ENCODE measurements at places on chromosomes 6 and 20.

DNA sequence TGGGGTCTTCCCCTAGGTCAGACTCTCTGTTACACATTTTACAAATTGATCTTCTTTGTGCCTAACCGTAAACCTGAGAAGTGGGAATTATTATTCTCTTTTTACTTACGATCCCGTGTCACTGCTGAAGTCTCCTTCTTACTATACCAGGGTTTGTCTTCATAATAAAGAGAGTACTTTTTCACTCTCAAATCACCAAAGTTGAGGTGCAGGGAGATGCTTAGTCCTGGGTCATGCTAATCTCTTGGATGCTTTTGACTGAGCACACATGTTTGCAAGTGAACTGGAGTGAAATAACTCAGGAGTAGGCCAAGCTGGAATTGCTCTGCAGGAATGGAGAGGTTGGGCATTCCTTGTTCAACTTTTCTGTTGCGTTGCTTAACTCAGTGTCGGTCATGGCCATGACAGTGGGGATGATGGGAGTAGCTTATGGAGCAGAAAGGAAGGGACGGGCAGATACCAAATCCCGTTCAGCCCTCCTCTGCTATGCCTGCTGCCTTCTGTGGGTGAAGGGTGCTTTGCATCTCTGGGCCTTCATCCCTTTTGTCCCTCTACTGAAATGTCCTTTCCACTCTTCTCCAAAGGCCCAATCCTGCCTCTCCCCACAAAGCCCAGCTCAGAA is 15.2 kb upstream of the TAGAP start:
- no peak for DNase-seq

- DNase-seq, result no peak
These were observed 9.6 kb upstream of the NELFCD start for GRCh38 chr20:58971429-58971828.

DNA sequence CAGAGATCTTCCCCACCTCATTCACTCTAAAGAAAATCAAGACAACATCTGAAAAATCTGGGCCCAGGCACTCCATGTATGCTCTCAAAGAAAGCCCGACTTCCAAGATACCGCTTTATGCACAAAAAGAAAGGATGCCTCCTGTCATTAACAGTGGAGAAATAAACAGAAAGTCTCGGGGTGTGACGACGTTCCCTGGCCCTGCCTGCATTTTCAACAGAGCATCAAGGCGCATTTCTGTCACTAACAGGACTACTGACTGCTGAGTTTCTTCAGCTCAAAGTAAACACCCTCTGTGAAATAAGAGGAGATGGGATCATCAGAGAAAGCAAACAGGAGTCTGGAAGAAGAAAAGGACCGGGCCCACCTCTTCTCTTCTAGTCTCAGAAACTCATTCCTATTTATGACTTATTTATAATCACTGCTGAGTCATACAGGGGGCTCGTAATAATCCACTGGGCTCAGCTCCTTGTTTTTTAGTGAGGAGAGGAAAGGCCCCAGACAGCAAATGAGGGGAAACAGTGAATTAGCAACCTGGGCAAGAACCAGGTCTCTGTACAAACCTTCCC is 99.7 kb downstream of the ZMYND8 start:
- no peak for DNase-seq

DNA sequence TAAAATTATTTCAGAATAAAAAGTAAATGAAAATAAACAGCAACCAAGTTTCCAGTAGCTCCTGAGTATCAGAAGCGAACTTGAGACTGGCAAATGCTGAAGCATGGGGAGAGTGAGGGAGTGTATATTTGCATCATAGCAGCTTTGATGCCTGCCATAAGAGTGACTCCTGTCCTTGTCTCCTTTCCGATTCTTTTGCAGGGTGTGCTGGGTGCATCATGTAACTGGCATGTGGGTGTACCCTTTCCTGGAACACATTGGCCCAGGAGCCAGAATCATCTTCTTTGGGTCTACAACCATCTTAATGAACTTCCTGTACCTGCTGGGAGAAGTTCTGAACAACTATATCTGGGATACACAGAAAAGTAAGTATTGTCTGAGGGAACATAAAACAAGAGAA is 117.4 kb downstream of the ADAT2 start:
- DNase-seq, result no peak

DNA sequence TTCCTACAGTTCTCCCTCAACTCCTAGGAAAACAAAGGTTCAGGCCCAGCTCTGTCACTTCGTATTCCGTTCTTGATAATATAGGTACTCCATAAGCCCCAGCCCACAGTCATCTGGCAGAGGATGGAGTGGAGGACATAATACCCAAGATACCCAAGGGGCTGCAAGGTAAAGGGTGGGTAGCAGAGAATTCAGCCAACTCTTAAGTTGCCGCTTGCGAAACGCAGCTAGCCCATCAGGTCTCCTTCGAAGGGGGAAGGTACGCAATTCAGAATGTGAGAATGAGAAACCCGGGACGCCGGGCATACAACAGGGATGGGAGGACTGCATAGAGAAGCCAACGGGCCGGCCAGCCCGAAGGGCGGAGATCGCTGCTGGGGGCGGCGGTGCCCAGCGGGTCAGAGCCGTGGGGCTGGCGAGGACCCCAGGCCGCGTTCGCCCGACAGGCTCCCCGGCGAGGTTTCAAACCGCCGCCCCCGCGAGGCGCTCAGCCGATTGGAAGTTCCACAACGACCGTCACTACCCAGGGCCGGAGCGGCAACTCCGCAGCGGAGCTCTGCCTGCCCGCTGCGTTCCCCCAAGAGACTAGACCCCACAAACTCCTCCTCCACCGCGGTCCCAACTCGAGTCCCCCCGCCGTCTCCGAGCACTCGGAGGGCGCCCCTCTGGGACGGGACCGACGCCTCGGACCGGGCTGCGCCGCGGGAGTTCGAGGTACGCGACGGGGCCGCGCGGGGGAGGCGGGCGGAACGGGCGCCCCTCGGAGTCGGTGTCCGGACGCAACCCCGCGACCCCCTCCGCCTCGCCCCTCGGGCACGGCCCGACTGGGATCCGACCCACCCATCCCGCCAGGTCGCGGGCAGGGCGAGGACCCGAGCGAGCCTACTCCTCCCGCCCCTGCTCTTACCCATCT is 911 bp downstream of the CDK19 start:
- DNase-seq, result peak; percentile 37

- DNase-seq, result no peak
These were observed 68.8 kb downstream of the FGD2 start for GRCh38 chr6:37074053-37074827.

GRCh38 chr6:7048894-7049293 is 58.9 kb upstream of the RREB1 start:
- no peak for DNase-seq

DNA sequence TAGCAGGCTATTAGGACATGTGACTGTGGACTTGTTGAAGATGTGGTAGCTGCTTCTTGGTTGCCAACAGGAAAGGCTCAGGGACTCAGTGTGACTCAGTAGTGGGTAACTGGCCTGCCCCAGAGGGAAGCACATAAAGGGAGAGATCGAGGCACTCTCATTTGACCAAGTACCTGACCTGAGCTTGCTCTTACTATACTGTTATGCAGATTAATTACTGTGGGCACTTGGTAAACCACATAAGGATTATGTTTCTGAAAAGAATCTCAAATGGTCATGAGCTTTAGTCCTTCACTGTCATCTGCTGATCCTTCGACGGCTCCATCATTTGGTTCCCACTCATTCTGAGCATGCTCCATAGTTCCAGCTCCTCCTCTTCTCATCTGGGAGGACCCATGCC is 48.2 kb upstream of the RPL7L1 start:
- no peak for DNase-seq

- no peak for DNase-seq
These were observed 43.0 kb upstream of the HLA-E start for GRCh38 chr6:30446259-30446658.

GRCh38 chr6:10408457-10408856 is 6.4 kb downstream of the TFAP2A start:
- DNase-seq, result no peak

- no peak for DNase-seq
These were observed 252.7 kb downstream of the TAF4 start for GRCh38 chr20:61812845-61813485.

DNA sequence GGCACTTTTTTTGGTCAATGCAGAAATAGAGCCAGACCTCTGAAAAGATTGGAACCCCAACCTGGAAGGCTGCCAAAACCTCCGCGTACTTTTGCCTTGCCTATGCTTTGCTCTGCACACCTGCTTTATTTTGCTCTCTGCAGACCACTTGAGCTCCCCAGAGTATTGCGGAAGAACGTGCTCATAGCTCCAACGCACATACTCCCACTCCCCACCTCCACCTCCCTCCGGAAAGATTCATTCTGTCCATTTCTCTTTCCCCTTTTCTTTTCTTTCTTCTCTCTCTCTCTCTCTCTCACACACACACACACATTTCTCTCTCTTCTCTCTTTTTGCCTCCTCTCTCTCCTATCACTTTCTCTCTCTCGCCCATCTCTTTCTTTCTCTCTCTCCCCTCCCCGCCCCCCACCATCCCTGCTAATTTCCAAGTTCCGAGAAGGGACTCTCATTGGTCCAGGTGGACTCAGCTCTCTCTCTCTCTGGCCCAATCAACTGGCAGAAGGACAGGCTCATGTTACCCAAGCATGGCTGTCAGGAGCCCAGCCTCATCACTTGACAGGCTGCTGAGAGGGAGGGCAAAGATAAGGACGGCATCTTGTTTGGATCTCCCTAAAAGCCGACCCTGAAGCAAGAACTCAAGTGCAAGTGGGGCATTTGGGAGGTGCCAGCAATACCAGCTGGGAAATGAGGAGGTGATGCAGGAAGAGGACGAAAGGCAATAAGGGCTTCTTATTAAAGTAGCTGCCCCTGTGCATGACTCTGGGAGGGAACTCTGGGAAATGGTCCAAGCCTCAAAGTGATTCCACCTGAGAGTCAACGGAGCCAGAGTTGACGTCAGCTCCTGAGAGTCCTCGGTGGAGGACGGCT is 246.1 kb downstream of the LY86 start:
- peak; percentile 98 for DNase-seq

DNA sequence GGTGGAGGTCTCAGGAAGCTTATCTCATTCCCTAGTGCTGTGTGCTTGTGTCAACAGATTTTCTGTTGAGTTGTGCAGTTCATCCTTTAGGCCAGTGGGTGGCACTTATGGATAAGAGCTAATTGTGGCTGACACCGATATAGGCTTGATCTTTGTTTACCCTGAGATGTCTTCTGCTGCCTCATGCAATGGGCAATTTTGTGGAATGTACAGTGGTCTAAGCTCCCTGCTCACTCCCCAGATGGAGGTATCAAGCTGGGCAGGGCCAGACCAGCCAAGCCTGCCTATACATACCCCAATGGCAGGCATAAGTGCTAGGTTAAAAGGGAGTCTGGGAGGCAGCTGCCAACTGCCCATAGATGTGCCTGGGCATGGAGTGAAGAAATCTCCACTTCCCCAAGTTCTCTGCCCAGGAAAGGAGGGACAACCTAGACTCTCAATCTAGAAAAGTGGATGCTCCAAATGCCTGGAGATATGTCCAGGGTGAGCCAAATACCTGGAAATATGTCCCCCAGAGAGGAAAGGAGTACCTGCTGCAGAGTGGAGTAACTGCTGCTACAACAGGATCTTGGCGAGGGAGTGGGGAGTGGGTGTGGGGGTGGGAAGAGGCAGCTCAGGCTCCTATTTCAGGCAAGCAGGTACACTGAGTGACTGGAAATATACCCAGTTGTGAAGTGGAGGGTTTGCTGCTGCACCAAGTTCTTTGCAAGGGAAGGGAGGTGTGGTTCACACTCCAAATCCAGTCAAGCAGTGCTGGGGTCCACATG is 53.2 kb upstream of the ARG1 start:
- DNase-seq, result peak; percentile 19

- no peak for DNase-seq
These were observed 229.2 kb downstream of the HACE1 start for GRCh38 chr6:104630522-104630921.

DNA sequence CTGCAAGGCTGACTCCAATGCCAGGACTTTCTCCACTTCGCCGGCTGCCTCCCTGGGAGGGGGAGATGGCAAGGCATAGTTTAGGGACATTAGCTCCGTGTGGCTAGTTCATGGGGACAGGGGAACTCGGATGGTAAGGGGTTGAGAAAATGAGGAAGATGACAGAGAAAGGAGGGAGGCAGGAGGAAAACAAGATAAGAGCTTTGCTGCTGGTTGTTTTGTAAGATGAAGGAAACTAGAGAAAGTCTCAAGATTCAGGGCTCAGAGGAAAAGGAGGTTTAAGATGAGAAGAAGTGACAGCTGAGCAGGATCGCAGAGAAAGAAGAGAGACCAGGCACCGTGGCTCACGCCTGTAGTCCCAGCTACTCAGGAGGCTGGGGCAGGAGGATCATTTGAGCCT is 180.9 kb upstream of the RREB1 start:
- DNase-seq, result no peak

- DNase-seq, result no peak
These were observed 206.9 kb downstream of the TFAP2C start for GRCh38 chr20:56835829-56836550.

- DNase-seq, result peak; percentile 32
These were observed 26.7 kb upstream of the MYLIP start for GRCh38 chr6:16102208-16102607.

DNA sequence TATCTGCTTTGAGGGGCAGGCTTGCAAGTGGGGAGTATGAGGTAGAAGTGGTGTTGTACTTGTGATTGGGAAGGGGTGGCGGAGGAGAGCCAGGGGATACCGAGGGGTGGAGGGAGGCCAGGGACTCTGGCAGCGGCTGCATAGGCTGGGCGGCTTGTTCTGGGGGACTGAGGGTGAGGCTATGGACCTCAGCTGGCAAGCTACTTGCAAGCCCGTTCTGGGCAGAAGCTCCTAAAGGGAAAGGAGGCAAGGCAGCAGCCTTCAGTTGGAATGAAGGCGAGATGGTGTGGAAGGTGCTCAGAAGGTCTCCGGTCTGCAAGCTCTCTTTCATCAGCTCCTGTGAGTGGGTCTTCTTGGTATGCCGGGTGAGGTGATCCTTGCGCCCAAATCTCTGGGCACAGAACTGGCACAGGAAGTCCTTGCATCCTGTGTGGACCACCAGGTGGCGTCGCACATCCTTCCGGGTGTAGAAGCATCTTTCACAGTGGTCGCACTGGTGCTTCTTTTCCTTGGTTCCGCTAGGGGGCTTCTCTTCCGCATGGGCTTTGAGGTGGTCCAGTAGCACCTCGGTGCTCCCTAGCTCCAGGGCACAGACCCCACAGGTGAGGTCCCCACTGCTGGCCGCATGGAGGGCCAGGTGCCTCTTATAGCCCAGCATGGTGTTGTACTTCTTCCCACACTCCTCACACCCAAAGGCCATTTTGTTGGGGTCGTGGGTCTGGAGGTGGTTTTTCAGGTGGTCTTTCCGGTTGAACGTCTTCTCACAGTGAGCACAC is 66.0 kb downstream of the PLAGL1 start:
- DNase-seq, result peak; percentile 66

- no peak for DNase-seq
These were observed 47.1 kb downstream of the MCUR1 start for GRCh38 chr6:13767121-13767808.

- DNase-seq, result no peak
These were observed 47.2 kb downstream of the NFATC2 start for GRCh38 chr20:51495291-51495690.

GRCh38 chr6:35717449-35718374 is 19.1 kb upstream of the ARMC12 start:
- DNase-seq, result no peak

DNA sequence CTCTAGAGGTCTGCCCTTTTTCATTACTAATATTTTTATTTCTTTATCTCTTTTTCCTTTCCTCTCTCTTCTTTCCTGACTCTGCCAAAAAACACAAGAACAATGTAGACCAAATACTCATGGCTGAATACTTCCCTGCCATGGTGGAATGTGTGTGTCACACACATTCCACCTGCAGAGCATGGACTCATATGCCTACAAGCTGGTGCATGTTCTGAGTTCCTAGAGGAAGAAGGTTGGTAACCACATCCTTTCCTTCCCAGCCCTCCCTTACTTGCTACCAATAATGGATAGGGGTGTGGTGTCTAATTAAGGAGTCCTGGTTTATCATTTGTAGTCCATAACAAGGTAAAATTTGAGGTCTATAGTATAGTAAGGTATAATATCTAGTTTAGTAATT is 15.2 kb upstream of the CST9L start:
- DNase-seq, result no peak

Measured in RPMI8226 (cell line).